ENCODE measurements at places on chromosomes 7 and 10. TPM values are rescaled to one million over a fixed set of nuclear protein-coding genes. Genes with fewer than 3 reads are reported as not detected.

Gene EVX1
- not detected for polyA plus RNA-seq

Gene CPN1
- not detected for polyA plus RNA-seq

Gene CLEC5A
- not detected for polyA plus RNA-seq

Gene ZNF853
- 8.7 TPM for polyA plus RNA-seq

Gene C10orf53
- not detected for polyA plus RNA-seq

Gene C10orf95
- not detected for polyA plus RNA-seq

Gene SLC29A4
- polyA plus RNA-seq: 32.4 TPM

Gene FGL2
- polyA plus RNA-seq: 0.10 TPM

Gene ADRB1
- polyA plus RNA-seq: not detected

Gene COL13A1
- 4.9 TPM for polyA plus RNA-seq

Gene KLHL7
- 198 TPM for polyA plus RNA-seq

Gene SLC13A4
- polyA plus RNA-seq: 1.4 TPM

Gene GJD4
- not detected for polyA plus RNA-seq

Gene POLR1F
- polyA plus RNA-seq: 8.7 TPM

Gene AMPH
- 34.7 TPM for polyA plus RNA-seq

Gene OR2A5
- polyA plus RNA-seq: not detected
